Pons (tissue), 1 donor: ENCODE measurements at places on chromosomes 5 and 9.

GRCh38 chr9:80440724-80441123 lies 869.0 kb downstream of the TLE4 start:
- DNase-seq = no peak

- DNase-seq = no peak
These were observed 136.6 kb upstream of the TNC start for GRCh38 chr9:115254287-115255180.

- DNase-seq = no peak
These were observed 59.1 kb upstream of the CAMK4 start for GRCh38 chr5:111165058-111165457.

DNA sequence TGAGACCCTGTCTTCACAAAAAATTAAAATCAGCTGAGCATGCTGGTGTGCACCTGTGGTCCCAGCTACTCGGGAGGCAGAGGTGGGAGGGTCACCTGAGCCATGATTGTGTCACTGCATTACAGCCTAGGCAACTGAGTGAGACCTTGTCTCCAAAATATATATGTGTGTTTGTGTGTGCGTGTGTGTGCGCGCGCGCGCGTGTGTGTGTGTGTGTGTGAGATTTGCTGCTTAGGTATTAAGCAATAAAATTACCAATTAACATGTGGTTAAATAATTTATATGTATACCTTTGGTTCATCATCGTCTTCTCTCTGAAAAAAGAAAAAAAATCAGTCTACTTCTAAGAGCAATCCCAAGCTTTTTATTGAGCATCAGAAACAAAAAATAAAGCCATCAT lies 86.0 kb upstream of the FSD1L start:
- no peak for DNase-seq

DNA sequence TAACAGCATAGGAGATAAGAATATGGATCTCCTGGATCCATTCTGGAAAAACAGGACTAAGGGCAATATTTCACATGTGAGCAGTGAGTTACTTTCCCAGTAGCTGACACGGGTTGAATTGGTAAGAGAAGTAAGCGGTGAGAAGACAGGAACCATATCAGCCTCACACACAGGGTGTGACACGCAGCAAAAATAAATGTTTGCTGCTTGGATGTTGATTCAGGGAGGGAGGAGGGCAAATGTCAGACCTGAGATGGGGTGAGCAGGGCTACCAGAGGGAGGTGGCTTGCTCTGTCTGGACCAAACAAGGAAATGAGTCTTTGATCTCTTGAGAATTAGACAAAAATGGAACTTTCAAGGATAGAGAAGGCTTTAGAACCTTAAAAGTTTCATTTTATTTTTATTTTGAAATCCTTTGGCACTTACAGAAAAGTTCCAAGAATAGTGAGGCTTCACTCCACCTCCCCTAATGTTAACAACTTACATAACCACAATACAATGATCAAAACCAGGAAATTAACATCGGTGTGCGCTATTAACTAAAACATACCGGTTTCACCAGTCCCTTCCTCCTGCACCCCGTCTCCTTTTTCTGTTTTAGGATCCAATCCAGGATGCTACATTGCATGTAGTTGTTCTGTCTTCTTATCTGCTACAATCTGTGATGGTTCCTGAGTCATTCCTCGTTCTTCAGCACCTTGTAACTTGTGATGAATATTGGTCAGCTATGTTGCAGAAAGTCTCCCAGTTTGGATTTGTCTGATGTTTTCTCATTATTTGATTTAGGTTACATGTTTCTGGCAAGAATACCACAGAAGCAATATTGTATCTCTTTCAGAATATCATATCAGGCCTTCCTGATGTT lies 20.5 kb upstream of the ARHGEF28 start:
- DNase-seq = no peak

DNA sequence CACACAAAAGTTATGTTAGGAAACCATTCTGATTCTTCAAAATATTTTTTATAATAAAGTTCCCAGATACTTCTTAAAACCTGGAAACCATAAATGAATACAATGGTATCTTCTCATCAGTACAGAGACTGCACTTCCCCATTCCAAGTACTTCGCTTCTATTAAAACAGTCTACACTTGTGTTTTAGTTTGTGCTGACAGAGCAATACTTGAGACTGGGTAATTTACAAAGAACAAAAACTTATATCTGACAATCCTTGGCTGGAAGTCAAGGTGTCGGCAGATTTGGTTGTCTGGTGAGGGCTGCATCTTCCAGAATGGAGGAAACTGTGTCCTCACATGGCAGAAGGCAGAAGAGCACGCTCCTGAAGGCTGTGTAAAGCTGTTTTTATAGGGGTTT lies 70.1 kb downstream of the RFX3 start:
- DNase-seq = no peak

DNA sequence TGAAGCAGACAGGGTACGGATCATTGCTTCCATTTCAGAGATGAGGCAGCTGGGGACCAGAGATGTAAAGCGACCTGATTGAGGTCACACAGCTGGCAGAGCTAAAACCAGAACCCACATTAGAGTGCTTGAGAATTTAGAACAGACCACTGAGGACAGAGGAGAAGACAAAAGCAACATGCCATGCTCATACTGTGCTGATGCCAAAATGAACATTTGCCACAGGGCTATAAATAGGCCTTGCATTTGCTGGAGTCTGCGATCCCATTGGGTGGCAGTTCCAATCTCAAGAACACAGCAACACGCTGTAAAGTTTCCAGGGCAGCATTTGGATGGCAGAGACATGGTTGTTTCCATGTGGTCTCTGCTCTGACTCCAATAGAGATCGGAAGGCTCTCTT lies 222.4 kb upstream of the TBC1D2 start:
- DNase-seq = no peak

- DNase-seq = peak; percentile 46
These were observed 421.1 kb downstream of the KIF4B start for GRCh38 chr5:155434681-155435080.

GRCh38 chr9:115804206-115804605 lies 349.4 kb upstream of the PAPPA start:
- no peak for DNase-seq

DNA sequence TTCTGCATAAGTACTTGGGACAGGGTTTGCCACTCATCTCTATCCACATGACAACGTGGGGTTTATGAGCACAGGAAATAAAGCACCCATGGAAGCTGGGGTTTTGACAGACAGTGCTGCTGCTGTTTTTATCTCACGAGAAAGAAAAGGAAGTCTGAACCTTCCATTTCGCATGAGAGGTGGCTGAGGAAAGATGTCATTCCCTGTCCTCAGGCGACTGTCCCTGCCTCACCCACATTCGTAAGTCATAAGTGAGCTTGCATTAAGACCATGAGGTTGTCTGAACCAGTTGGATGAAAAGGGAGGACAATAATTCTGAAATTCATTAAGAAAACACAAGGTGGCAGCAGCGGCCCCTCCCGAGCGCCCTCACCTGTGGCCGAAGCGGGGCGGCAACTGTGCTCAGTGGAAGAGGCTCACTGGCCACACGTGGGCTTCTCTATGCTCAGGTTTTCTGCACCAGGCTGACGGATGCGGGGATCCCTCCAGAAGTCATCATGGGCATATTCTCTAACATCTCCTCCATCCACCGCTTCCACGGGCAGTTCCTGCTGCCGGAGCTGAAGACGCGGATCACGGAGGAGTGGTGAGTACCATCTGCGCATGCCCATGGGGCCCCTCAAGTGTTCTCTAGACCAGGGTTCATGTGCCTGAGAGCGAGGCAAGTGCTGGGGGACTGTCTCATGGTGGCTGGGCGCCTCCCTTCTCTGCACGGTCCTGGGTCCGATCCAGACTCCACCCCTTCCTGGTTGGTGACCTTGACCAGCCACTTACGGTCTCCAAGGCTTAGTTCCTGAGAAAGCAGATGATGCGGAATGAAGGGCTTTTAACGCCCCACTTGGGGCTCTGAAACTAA lies 54.7 kb upstream of the SUSD3 start:
- peak; percentile 3 for DNase-seq
